ENCODE measurements at places on chromosomes 6 and 20.
A peak's percentile ranks its signal among the peaks of the same experiment; 100 is the strongest.

DNA sequence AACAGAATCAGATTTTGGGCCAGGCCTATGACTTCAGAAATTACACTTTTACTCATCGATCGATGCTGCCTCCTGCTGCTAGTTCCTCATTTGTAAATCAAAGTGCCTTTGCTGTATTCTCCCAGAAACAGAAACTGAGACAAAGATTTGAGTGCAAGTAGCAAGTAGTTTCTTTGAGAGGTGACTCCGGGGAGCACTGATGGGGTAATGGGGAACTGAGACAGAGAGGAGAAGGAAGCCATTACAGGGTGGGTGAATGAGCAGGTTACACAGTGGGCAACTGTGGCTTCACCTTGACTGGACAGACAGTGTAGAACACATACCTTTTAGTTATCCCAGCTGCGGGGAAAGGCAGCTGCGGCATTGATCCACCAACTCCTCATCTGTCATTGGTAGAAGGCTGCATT lies 9.7 kb upstream of the CD40 start:
- DNase-seq, result peak; percentile 91

DNA sequence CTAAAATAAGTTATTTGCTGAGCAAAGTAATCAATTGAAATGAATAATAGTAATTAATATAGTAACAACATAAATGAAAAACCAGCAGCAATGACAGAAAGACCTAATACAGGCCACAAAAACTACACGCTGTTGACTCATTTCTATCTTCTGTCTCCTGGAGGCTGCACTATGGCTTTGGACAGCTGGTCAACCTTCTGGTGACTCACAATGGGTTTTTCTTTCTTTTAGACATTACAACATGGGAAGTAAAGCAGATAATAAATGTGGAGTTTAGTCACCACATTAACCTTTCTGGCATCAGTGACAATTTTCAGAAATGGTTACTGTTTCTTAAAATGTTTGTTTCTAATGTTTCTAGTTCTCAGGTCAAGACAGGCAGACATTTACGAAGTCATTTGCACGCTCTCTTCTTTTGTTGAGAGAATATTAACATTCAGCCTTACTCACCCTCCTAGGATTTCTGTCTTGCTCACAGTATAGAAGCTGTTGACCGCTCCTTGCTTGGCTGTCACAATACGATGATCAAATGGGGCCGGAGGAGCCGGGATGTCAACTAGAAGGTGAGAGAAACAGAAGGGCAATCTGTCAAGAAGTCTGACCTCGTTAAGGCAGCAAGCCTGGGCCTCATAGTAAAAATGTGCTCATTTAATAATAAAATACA lies 62.2 kb downstream of the MYLK4 start:
- DNase-seq, result peak; percentile 89

- DNase-seq, result peak; percentile 51
These were observed 31.4 kb downstream of the PTPN1 start for GRCh38 chr20:50541606-50542041.

- DNase-seq, result no peak
These were observed 86.1 kb downstream of the SLX4IP start for GRCh38 chr20:10521068-10521831.

DNA sequence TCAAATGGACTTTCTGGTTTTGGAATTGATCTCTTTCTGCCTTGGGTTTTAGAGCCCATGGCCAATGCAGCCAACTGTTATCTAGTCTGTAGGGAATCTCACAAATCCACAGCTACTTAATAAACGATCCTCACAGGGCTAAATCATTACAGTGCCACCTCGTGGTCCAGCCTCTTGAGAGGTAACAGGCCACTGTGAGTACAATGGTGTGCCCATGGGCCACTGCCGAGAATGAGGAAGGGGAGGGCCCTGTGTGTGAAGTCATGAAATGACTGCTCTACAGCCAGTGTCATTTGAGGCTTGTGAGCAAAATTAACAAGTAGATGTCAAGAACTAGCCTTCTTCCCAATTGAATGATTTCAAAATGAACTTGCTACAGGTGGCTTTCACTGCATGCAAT lies 54.3 kb upstream of the GMPR start:
- DNase-seq, result peak; percentile 70

- no peak for DNase-seq
These were observed 33.1 kb downstream of the ATP9A start for GRCh38 chr20:51734876-51735720.
